Fibroblast of the conjunctiva (primary cell): ENCODE measurements at places on chromosomes 2 and 18.

GRCh38 chr2:157842106-157842879 lies 33.8 kb downstream of the ACVR1 start:
- DNase-seq, result no peak

- no peak for DNase-seq
Observed at GRCh38 chr2:94996305-94997100, 29.0 kb upstream of the MAL start.

GRCh38 chr2:29920631-29921559 lies 491 bp downstream of the ALK start:
- no peak for DNase-seq

GRCh38 chr2:124810132-124810531 lies 785.0 kb downstream of the CNTNAP5 start:
- no peak for DNase-seq

- peak; percentile 67 for DNase-seq
Observed at GRCh38 chr2:19648583-19648982, 253.2 kb downstream of the TTC32 start.

DNA sequence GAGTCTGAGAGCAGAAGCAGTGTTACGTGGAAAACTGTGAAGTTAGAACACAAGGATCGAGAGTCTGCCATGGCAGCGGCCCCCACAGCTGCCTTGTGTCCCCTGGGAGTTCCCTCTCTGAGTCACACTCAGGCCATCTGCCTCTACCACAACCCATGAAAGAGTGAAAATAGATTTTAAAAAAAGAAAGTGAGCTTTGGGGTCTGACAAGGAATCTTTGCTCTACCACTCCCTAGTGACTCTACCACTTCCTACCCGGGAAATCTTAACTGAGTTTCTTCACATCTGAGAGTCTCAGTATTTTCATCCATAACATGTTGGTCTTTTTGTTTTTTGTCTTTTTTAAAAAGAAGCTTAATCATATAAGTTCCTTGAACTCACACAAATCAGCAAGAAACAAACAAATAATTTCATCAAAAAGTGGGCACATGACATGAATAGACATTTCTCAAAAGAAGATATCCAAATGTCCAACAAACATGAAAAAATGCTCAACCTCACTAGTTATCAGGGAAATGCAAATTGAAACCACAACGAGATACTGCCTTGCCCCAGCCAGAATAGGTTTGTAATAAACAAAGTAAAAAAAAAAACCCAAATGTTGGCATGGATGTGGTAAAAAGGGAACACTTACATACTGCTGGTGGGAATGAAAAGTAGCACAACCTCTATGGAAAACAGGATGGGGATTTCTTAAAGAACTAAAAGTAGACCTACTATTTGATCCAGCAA lies 2.4 kb upstream of the MSGN1 start:
- DNase-seq, result no peak

- no peak for DNase-seq
Observed at GRCh38 chr18:57943723-57944122, 100.3 kb upstream of the NEDD4L start.
